ENCODE measurements at places on chromosomes 2 and 18.
A peak's percentile ranks its signal among the peaks of the same experiment; 100 is the strongest.

DNA sequence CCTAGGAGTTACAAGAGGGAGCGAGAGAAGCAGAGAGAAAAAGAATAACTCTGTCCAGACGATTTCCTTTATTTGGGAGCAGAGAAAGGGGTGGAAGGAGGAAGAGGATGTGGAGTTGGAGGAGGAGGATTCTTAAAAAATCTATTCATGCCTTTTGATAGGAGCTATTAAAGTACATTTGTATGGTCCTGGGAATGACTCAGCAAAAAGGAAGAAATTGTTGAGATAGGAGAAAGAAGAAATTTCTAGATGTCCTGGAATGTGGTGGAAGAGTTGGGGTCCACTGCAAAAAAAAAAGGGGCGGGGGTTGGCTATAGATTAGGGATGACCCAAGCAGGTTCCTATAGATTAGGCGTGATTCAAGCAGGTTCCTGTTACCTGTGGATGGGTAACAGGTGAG lies 32.4 kb upstream of the RPRM start:
- DNase-seq, result no peak

- DNase-seq, result no peak
These were observed 16.8 kb downstream of the SLC39A6 start for GRCh38 chr18:36112302-36112701.

DNA sequence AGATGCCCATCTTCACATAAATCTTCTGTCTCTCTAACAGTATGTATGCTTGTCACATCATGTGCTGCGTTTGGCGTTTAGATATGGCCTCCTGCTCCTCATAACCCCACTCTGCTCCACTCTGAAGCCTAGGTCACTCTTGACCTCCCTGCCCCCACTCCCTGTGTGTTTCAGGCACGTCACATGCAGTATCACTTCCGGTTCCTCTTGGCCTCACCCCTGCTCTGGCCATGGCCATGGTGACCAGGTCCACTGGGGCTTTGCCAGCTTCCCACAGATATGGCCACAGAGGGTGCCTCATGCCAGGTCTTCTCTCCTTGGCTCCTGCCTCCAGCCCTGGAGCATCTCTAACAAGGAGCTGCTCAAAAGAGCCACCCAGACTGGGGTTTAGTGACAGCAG lies 160.0 kb downstream of the RNF152 start:
- no peak for DNase-seq

DNA sequence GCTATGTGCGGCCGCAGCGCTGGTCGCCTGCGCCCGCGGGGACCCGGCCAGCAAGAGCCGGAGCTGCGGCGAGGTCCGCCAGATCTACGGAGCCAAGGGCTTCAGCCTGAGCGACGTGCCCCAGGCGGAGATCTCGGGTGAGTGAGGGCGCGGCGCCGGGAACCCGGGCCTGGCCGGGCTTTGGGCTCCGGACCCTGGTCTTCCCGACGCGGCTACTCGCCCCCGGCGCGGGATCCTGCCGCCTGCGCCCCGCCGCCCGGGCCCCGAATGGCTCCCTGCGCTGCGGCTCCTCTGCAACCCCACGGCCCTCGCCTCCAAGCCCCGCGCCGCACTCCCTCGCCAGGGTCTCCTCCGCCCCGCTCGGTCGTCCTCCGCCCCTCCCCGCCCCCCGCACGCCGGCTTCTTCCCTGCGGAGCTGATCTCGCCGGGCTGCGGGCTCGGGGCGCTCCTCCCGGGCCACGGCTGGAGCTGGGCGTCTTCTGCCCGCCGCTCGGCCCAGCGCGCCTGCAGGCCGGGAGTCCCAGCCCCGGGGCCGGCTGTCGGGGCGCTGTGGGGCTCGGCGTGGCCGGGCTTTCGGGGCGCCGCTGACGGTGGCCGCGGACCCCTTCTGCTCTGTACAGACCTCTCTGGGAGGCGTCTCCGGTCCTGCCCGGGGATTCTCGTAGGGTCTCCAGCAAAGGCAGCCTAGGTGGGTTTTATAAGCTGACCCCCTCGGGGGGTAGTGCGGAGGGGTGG lies 652 bp downstream of the GPC1 start:
- peak; percentile 60 for DNase-seq

- no peak for DNase-seq
These were observed 17.9 kb downstream of the CYP26B1 start for GRCh38 chr2:72129681-72130340.

- no peak for DNase-seq
These were observed 121.0 kb upstream of the HAAO start for GRCh38 chr2:42913280-42913878.

DNA sequence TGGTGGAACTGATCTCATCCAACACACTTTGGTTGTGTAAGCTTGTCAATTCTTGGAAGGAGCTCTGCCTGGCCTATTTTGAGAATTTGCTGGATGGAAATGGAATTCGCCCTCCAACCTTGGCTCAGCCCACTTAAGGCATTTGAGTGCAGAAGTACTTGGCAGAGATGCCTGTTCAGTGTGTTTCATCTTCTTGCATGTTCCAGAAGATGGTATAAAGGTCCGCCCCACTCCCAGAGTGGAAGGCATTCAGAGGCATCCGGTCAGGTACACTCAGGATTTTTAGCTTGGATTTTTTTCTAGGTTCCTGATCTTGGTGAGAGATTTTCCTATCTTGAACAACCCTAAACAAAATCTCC lies 61.3 kb upstream of the TXNDC2 start:
- no peak for DNase-seq

- no peak for DNase-seq
These were observed 405 bp downstream of the CASP10 start for GRCh38 chr2:201183365-201183727.

GRCh38 chr18:50619861-50620275 lies 60.0 kb downstream of the MAPK4 start:
- no peak for DNase-seq

DNA sequence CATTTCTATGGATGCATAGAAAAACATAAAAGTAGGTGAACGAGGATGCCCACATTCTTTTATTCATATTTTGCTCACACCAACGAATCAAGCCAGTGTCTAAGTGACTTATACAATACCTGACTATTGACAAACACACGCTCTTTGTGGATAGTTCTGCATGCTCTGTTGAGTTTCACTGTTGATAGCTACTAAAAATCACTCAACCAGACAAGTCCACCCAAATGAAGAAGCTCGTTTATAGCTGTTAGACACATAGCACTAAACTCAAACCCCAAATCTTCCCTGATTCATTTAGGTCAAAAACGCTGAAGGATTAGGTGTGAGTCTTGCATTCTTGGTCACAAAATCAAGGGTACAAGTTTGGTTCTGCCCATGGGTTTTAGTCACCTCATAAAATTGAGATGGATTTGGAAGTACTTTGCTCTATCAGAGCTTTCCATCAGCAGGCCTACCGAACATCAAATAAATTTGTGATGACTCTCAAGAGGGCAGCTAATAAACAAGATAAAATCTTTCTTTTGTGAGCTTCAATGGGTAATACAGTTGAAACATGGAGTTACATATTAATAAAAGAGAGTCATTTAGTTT lies 92.7 kb upstream of the ETAA1 start:
- DNase-seq, result no peak

DNA sequence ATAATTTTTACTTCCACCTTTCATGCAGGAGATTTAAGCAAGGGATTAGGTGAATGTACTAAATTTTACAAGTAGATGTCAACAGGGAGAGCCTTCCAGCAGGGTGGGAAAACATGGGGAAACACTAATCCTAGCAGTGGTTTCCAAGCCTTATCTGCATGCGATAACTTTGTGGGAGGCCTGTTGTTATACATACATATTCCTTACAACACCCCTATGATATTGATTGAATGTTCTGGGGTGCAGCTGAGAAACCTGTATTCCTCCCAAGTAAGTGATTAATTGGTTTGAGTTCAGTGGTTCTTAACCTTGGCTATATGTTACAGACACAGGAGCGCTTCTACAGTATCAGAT lies 65.9 kb downstream of the COL4A4 start:
- DNase-seq, result no peak

GRCh38 chr2:240178564-240178963 lies 38.1 kb upstream of the OTOS start:
- no peak for DNase-seq

GRCh38 chr2:234046521-234046920 lies 4.0 kb upstream of the SPP2 start:
- DNase-seq, result no peak

Data from AG08396 (cell line).